ENCODE measurements at places on chromosomes 1 and 21. TPM values are rescaled to one million over a fixed set of nuclear protein-coding genes. Genes with fewer than 3 reads are reported as not detected.

Gene ESPN
- 0.17 TPM for total RNA-seq

Gene ANKRD34A
- 1.3 TPM for total RNA-seq

Gene KANK4
- 0.09 TPM for total RNA-seq

Gene RHD
- not detected for total RNA-seq

- no peak overlapping the region for H3K4me3 ChIP-seq
- DNase-seq = no peak
- H3K27me3 ChIP-seq = no peaks in the 10 kb centered on the region
- peaks cover 32% of the 10 kb centered on the region for H3K4me1 ChIP-seq
Observed at GRCh38 chr1:232951605-232952004, 1.2 kb downstream of the NTPCR start.

- no peaks in the 10 kb centered on the region for H3K4me1 ChIP-seq
- no peaks in the 10 kb centered on the region for H3K27me3 ChIP-seq
- no peak overlapping the region for H3K27ac ChIP-seq
Observed at GRCh38 chr1:85495556-85495955, 30.6 kb upstream of the DDAH1 start.

DNA sequence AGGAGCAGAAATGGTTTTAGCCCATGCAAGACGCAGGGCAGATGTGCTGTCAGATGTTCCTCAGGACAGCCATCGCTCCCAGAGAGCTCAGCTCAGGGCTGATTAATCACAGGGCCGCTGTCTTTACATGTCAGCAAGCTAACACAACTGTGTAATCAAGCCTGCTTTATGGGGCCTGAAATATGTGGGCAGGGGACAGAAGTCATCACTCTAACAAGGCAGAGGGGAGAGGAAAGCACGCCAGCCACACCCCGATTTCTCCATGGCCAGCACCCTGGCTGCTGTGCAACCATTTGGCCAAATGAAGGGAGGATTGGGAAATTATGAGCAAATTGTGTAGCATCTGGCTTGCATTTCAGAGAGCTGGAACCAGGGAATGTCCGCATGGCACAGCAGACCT is 368.8 kb downstream of the NPHP4 start:
- no peaks in the 10 kb centered on the region for H3K36me3 ChIP-seq
- no peak overlapping the region for H3K4me3 ChIP-seq
- H3K27ac ChIP-seq = no peak overlapping the region
- no peaks in the 10 kb centered on the region for H3K27me3 ChIP-seq
- no peaks in the 10 kb centered on the region for H3K4me1 ChIP-seq
- no peak for DNase-seq

- H3K36me3 ChIP-seq = no peaks in the 10 kb centered on the region
- no peaks in the 10 kb centered on the region for H3K4me1 ChIP-seq
Observed at GRCh38 chr1:112872551-112872962, 83.4 kb downstream of the SLC16A1 start.

DNA sequence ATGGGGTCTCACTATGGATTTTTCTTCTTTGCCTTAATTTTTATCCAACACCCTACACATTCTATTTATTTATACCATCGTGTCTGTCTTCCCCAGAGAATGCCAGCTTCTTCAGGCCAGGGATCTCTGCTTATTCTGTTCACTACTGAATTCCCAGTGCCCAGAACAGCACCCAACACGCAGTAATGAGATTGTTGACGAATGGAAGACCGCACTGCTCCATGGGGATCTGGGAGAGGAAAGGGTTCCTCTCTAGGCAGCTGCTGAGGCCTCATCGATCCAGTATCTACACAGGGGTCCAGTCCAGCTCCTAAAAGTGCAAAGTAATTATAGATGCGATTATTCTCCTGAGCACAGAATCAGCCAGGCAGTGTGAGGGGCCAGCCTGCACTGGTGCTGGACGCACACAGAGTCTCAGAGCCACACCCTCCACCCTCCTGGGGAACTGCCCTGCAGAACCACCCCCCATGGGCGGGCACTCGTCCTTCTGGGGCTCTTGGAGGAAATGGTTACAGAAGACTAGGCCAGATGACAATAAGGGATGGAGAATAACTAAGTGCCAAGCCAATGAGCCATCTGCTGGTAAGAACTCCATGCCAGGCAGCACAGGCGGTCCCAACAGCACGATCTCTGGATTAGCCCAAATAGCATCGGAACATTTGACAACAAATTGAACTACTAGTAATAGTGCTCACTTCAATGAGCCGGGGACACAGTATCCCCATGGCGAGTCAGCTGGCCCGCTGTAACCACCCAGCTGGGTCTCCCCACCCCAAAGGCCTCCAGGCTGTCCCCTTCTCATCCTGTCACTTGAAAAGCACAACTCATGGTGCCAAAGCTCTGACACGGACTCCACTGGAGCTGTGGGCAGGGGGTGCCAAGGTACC is 1.7 kb upstream of the PDE9A start:
- no peaks in the 10 kb centered on the region for H3K36me3 ChIP-seq
- no peak overlapping the region for H3K27ac ChIP-seq
- H3K27me3 ChIP-seq = peaks cover 49% of the 10 kb centered on the region
- DNase-seq = no peak

DNA sequence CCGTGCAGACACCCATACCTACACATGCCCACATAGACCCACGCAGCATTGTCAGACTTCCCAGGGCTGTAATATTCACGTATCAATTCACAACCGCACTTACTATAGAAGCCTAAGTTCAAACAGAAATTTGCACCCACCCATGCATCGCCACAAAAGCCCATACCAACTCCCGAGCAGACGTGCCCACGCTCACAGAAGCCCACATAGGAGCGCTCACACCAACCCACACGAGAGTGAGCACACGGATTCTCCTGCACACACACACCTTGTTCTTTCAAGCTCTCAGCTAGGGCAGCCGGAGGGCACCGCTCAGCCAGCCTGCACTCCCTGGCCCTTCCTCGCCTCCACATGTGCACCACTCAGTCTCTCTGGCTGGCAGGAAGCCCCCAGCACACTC is 4.6 kb downstream of the MFAP2 start:
- H3K27ac ChIP-seq = no peak overlapping the region
- DNase-seq = no peak
- H3K4me1 ChIP-seq = peaks cover 9% of the 10 kb centered on the region
- no peak overlapping the region for H3K4me3 ChIP-seq

- DNase-seq = no peak
- no peak overlapping the region for H3K27ac ChIP-seq
- no peaks in the 10 kb centered on the region for H3K27me3 ChIP-seq
- H3K36me3 ChIP-seq = peaks cover 34% of the 10 kb centered on the region
Observed at GRCh38 chr1:17047924-17048323, 5.9 kb downstream of the SDHB start.

DNA sequence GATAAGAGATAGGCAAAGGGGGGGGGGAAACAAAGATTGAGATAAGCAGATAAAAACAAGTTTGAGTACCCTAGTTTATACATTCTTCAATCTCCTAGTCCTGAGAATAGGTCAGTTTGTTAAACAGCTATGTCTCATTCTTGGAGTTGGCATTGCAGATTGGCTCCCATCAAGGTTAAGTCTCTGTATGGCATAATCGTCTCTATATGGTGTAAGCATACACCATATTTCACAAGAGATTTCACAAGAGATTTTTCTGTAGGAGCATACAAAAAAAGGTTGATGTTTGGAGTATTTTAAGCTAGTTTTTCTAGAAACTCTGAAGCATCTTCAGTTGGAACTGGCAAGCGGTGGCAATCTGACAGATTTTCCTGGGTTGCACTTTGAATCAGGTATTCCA is 35.8 kb downstream of the NCAM2 start:
- H3K36me3 ChIP-seq = no peaks in the 10 kb centered on the region
- no peak overlapping the region for H3K4me3 ChIP-seq
- H3K27ac ChIP-seq = no peak overlapping the region
- no peak for DNase-seq

DNA sequence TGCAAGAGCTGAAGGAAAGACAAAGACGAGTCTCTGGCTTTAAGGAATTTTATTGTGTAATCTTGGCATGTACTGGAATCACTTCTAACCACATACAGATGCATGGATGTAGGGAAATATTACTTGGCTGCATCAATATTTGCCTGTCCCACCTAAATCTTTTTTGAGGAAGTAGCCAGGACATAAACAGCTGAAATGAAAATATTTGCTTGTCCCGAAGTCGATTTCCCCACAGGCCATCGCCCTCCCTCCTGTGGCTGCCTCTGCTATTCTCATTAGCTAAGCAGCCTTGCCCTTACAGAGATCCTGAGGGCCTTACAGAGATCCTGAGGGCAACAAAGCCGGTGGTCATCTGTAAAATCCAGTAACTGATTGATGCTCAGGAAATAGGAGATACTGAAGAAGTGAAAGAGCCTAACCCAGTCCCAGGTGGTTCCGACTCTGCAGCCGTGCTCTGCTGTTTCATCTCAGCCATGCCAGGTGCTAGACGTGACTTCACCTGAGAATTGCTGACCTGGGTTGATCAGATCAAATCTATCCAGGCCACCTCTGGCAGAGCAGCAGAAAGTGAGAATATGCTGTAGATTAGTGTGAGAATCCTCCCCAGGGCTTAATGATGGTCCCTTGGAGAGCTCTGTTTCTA is 25.5 kb downstream of the MAN1C1 start:
- H3K4me1 ChIP-seq = peaks cover 2% of the 10 kb centered on the region
- H3K4me3 ChIP-seq = no peak overlapping the region
- no peaks in the 10 kb centered on the region for H3K27me3 ChIP-seq

DNA sequence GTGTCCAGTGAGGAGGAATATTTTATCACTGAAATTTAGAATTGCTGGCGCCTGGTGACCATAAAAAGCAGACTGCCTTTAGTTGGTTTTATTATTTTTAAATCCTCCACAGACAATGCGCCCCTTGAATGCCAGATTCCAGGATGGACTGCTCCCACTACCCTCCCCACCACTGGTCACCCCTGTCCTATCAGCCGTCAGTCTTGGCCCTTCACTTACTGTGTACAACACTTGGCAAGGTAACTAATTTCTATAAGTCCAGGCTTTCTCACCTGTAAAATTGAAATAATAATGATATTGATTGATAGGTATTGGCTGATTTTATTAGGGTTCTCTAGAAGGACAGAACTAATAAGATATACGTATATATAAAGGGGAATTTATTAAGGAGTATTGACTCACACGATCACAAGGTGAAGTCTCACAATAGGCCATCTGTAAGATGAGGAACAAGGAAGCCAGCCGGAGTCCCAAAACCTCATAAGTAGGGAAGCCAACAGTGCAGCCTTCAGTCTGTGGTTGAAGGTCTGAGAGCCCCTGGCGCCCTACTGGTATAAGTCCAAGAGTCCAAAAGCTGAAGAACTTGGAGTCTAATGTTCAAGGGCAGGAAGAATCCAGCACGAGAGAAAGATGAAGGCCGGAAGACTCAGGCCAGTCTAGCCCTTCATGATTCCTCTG is 17.8 kb downstream of the RHEX start:
- H3K27me3 ChIP-seq = no peaks in the 10 kb centered on the region
- no peaks in the 10 kb centered on the region for H3K4me1 ChIP-seq
- H3K36me3 ChIP-seq = no peaks in the 10 kb centered on the region
- DNase-seq = no peak
- no peak overlapping the region for H3K27ac ChIP-seq

- H3K4me3 ChIP-seq = no peak overlapping the region
- no peak for DNase-seq
- no peaks in the 10 kb centered on the region for H3K4me1 ChIP-seq
- peaks cover 5% of the 10 kb centered on the region for H3K27me3 ChIP-seq
Observed at GRCh38 chr1:207429963-207430362, 24.2 kb upstream of the CR2 start.

GRCh38 chr1:24501371-24502064 is 1.1 kb upstream of the RCAN3 start:
- no peak for DNase-seq
- peak overlapping the region; percentile 87 for H3K4me3 ChIP-seq
- H3K27ac ChIP-seq = peak overlapping the region; percentile 89
- no peaks in the 10 kb centered on the region for H3K27me3 ChIP-seq

Measured in heart right ventricle (tissue), 16 donors.